Left hindlimb (tissue), 1 donor: ENCODE measurements at places on chromosomes 12 and 14.

DNA sequence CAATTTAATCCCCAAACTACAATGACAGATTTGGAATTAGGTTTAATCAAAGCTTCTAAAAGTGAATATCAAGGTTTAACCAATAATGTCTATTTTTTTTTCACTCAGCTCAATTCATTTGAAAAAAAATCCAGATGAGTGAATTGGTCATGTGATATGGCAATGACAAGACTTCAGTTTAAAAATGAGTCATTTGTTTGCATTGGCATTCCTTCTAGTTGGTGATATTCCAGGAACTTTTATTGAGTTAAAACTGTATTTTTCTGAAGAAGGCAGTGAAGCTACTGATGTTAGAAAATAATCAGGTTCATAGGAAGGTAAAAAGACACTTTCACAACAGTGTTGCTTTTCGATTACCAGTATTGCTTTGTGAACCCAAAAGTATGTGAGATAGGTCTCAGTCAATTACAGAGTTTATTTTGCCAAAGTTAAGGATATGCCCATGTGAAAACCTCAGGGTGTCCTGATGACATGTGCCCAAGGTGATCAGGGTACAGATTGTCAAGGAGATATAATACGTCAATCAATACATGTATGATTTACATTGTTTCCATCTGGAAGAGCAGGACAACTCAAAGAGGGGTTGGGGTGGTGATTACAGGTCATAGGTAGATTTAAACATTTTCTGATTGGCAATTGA lies 1214.9 kb downstream of the GALC start:
- DNase-seq: no peak

DNA sequence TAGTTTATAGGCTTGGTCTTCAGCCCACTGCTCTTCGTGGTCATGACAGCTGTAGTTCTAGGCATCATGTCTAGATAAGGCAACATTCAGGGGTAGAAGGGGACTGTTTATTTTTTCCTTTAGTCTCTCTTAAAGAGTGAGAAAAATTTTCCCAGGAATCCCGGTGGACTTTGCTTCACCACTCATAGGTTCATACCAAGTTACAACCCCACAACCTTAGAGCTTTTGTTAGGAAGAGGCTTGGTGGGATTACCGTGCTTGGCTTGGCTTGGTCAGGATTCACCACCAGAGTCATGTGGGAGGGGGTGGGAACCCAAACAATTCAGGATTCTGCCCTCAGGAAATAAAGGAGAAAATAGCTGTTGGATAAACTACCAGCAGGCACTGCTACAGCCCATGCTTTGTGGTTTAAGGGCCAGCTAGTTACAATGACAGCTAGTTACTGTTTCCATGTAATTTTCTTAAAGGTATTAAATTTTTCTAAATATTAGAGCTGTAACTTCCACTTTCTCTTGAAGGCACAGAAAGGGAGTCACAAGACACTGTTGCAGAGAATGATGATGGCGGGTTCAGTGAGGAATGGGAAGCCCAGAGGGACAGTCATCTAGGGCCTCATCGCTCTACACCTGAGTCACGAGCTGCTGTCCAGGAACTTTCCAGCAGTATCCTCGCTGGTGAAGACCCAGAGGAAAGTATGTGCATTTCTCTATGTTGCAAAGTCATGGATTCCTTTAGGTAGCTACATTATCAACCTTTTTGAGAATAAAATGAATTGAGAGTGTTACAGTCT lies 25.9 kb upstream of the PAPLN start:
- DNase-seq: no peak

- DNase-seq: peak; percentile 48
Observed at GRCh38 chr14:75286313-75286712, 7.7 kb downstream of the FOS start.

DNA sequence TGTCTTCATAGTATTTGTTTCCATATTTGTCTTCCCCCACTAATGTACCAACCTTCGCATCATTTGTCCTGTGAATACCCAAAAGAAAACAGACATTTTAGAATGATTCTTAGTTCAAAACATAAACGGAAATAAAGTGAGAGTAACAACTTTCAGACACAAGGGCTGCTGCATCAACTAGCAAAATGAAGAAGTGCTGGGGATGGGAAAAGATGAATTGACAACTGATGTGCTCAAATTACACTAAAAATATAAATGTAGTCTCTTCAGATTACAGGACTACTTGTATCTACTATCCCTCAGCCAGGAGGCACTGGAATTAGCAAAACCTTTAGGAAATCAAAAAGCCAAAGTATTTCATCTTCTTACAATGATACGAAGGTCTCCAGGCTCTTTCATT lies 743 bp downstream of the NDUFA12 start:
- DNase-seq: no peak

- DNase-seq: no peak
Observed at GRCh38 chr12:31009976-31010375, 63.7 kb upstream of the DDX11 start.

DNA sequence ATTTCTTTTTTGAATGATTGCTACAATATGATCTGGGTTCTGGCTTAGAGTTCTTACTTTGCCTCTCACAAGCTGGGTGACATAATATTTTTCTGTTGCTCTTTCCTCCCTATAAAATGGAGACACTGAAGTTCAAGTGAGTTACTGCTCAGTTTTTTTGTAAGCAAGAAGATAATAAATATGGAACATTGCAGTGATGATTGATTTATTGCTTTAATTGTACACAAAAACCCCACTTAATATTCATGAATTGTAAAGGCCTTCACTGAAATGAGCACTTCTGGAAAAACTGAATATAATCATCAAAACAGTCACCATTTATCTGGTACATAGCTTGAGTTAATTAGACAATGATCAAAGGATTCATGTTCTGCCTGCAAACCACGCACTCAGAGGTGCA lies 71.8 kb upstream of the NAP1L1 start:
- DNase-seq: no peak

GRCh38 chr14:56949828-56950227 lies 139.5 kb upstream of the OTX2 start:
- DNase-seq: no peak
